Activated T-cell treated with anti-CD3 and anti-CD28 coated beads for 48 hours (primary cell): ENCODE measurements at places on chromosomes 1 and 21.

DNA sequence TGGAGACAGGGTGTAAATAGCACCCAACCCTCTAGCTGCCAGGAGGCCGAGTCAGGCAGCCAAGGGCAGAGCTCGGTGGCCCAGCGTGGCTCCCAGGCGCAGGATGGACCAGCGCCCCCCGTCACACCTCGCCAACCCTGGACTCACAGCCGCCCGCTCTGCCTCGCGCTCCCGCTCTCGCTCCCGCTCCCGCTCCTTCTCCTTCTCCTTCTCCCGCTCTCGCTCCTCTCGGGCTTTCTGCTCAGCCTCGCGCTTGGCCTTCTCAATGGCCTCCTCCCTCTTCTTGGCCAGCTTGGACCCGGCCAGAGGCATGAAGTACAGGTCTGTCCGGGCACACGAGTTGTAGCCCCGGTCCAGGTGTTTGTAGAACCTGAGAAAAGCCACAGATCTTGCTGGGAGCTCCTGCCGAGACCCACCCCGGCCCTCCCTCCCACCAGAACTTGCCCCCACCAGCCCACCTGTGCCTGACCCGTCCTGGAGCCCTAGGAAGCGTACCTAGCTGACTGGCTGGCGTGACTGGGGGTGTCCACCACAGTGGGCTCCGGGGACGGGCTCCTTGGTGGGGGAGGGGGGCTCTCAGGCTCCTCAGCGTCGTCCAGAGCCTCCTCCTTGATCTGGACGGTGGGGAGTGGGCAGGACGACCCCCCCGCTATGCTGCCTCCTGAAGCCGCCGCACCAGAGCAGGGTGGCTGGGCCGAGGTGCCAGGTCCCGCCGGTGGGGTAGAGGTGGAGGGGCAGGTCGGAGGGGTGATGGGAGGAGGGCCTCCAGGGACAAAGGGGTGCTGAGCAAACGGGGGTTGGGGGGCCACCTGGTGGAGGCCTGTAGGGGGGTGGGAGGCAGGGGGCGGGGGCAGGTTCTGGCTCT, 41.9 kb downstream of the SLC45A1 start:
- no peak for DNase-seq

DNA sequence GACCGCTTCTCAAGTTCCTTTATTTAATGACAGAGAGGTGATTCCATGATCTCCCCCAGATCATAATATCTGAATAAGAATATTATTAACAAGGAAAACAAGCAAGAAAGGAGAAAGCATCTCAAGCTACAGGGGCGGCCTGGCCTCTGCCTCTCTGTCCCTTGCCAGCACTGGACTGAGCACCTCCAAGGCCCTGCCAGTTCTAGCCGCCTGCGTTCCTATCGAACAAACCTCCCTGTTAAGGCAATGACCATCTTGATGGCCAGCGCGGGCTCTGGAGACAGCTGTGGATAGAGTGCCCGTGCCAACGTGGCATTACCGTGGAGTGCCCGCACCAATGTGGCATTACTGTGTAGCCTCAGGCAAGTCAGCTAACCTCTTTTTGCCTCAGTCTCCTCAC, 84.8 kb downstream of the NPHP4 start:
- no peak for DNase-seq

- DNase-seq, result no peak
Observed at GRCh38 chr1:3181956-3182355, 113.0 kb downstream of the PRDM16 start.

DNA sequence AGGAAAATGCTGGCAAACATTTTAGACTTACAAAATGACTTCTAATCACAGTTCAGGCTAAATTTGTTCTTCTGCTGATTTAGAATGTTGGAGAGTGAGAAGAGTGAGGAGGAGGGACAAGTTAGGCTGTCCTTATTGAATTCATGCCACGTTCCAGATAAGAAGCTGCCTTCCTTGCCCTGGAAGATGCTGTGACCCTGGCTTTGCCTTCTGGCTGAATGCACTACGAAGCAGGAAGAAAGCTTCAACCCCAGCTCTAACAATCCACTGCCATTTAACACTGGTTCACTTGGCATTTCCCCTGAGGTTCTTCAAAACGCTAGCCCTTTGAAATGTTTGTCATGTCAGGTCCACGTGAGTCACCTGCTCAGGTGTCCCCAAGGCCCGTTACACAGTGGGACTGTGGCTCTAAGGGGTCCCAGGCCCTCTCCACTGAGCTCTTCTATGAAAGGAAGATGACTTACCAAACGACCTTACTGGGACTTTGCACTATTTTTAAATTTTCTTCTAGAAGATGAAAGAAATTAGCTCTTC, 30.0 kb upstream of the LRRC8C start:
- DNase-seq, result no peak

- DNase-seq, result no peak
Observed at GRCh38 chr1:222579316-222579715, 10.4 kb downstream of the TAF1A start.

GRCh38 chr1:66599346-66599745, 65.4 kb downstream of the SGIP1 start:
- no peak for DNase-seq

- no peak for DNase-seq
Observed at GRCh38 chr21:36384885-36385232, 333 bp upstream of the CHAF1B start.

- DNase-seq, result no peak
Observed at GRCh38 chr1:157147037-157147436, 8.8 kb upstream of the ETV3 start.

GRCh38 chr1:57736940-57737339, 313.1 kb upstream of the DAB1 start:
- no peak for DNase-seq

DNA sequence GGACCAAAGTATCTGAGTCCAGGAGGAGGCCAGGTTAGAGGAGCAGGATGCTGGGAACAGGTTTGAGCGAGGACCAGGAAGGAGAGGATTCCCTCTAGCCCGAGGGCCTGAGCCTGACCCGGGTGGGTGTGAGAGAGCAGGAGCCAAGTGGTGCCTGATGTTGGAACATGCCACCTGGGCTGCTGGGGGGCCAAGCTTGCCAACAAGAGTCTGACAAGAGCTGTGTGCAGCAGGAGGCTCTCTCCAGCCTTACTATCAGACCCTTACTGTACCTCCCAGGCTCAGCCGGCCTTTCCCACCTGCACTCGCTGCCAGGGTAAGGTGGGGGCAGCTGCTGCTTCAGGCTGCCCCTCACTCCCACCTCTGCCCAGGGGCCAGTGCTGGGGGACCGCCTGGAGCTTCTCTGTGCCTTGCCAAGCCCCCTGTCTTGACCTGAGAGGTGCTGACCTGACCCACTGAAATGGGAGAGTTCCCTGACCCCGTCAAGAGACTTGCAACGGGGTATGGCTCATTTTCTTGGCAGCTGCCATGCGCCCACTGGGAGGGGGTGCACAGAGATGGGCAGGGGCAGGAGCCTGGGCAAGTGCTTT, 159.6 kb upstream of the VAMP3 start:
- no peak for DNase-seq

- peak; percentile 46 for DNase-seq
Observed at GRCh38 chr1:41811051-41811795, 107.5 kb downstream of the HIVEP3 start.

- DNase-seq, result no peak
Observed at GRCh38 chr1:231639819-231640218, 13.2 kb downstream of the DISC1 start.

GRCh38 chr1:86149591-86149990, 7.0 kb downstream of the COL24A1 start:
- no peak for DNase-seq

- DNase-seq, result no peak
Observed at GRCh38 chr1:17192394-17193221, 12.3 kb upstream of the PADI1 start.

DNA sequence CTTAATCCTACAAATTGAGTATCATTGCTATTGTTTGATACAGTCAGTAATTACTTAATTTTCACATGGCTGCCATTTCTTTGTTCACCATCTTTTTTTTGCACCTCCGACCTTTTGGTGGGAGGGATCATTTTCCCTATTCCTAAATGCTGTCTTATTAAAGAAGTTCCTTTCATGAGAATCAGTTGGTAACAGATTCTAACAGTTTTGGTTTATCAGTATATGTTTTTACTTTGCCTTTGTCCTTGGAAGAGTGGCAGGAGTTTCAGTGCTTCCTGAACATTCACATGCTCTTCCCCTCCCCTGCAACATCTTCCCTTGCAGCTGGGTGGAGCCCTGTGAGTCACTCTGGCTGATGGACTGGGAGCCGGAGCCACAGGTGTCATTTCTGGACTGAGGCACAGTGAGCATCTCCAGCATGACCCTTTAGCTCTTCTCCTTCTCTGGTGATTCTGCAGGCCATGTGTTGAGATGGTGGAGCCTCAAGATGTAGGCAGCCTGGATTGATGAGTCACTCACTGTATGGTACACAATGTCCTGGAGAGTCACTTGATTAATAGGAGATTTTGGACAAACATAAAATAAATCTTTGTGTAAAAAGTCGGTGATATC, 217.7 kb downstream of the URB2 start:
- no peak for DNase-seq

GRCh38 chr1:206923009-206923960, 1.5 kb upstream of the FCMR start:
- peak; percentile 49 for DNase-seq

- DNase-seq, result no peak
Observed at GRCh38 chr1:167651161-167651693, 21.2 kb downstream of the RCSD1 start.

DNA sequence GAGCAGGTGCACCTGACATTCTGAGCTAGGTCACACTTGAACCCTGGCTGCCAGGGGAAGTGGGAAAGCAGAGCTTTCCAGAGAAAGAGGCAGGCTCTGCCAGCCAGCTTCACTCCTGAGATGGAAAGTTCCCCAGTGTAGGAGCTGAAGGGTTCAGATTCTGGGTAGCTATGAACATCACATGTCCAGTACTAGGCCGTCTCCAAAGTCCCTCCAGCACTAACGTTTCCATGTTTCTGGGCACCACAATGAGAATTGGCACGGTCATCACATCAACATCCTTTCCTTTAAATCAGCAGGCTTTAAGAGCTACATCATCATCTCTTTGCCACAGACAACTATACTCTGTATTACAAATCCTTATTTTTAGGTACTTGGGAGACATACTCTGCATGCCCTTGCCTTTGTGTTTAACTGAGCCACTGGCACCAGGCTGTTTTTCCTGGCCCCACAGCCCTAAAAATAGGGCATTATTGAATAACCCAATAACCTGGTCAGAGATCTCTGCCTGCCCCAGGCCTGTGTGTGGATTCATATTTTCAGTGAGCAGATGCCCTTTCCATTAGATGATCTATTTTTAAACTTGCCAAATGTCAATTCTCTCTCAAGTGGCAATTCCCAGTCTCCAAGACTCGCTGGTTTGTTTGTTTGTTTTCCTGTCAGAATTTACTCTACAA, 35.4 kb upstream of the USP24 start:
- no peak for DNase-seq

GRCh38 chr1:159970932-159971342, 16.9 kb upstream of the SLAMF9 start:
- DNase-seq, result no peak

DNA sequence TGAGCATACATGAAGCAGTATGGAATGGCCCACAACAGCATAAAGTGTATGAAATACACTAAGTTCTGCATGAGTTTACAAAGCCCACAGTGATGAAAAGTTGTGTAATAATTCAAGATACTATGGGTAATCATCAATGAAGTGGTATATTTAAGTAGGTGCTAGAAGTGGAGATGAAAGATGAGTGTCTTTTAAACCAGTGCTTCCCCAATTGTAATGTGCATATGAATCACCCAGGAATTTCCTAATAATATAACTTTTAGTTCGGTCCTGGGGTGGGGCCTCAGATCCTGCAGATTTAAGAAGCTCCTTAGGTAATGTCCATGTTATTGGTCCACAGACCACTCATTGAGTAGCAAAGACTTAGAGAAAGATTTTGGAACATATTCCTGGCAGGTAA, 184.9 kb downstream of the DUSP10 start:
- no peak for DNase-seq

DNA sequence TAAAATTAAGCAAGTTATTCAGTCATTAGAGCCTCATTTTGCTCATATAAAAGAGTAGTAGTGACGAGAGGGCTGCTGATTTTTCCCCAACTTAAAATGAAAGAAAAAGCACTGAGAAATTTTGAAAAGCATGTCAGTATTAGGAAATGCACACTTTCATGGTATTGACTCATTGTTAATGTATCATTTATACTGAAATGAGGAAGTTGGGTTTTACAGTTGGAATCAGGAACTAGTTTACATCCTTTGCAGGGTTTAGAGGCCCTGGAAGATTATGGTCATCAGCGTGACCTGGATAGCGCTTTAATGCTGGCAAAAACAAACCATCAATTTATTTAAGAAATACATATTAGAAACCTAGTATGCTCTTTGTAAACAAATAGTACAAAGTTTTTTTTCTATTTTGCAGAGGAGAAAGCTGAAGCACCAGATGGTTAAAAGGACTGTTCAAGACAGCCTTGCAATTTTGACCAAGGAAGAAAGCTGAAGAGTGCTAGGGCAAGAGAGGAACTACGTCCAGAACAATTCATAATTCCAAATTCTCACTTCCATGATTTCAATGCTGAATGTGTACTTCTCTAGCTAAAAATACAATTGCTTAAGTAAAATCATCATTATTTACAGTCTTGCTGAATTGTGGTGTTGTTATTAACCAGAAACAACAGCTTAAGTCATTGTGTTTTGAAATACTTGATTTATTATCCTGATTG, 94.8 kb upstream of the SGIP1 start:
- DNase-seq, result no peak

DNA sequence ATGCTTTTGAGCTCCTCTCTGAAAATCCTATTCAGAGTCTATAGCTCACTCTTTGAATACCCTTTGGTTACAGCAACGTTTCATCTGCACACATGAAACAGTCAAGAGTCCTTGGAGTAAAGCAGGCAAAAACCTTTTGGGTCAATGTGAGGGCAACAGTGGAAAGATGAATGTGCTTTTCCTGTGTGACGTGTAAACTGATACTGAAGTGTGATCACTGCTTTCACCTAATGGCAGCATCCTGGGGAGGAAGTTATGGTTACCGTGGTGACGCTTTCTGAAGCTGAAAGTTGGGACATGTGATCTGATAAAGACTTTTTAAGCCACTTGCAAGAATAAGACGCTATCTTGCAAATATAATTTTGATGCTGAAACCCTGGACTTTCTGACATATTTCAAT, 160.0 kb downstream of the SEC16B start:
- DNase-seq, result no peak

GRCh38 chr1:204326771-204327300, 32.9 kb downstream of the PLEKHA6 start:
- DNase-seq, result no peak

DNA sequence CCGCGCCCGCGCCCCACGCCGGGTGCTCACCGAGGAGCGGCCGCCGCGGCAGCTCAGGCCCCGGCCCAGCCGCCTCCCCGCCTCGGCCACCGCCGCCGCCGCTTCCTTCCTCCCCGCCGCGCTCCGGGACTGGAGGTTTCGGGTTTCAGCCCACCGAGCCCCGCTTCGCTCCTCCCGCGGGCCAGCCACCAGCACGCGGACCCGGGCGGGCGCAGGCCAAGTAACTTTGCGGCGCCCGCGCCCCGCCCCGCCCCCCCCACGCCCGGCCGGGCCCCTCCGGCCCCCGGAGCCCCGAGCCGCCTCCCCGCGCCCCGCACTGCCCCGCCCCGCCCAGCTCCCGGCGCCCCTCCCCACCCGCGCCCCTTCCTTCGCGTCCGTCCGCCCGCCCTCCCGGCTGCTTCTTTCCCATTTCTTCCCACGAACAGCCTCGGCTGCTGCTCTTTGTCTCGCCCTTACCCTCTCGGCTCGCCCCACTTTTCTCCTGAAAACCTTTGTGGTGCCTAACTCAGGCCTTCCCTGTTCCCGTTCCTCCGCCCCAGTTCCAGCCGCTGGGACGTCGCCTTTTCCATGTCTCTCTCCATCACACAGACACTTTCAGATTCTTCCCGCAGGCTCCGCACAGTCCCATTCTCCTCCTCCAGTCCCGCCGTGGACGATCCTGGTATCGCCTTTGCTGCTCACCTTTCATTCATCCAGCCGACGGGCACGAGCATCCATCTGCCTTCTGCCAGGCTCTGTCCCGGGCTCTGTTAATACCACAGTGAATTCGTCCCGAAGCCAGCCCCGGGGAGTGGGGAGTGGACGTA, at the start of gene GPR161:
TSS of gene GPR161 (minus strand) at position 222 of the 806 bp plus-strand sequence. CDS start 32,080 bp downstream, outside the sequence.
- no peak for DNase-seq
